ENCODE measurements at places on chromosomes 16 and 17.

- DNase-seq: peak; percentile 64
Observed at GRCh38 chr16:89246903-89247733, 29.6 kb downstream of the ZNF778 start.

GRCh38 chr16:81956213-81956948 is 54.9 kb downstream of the SDR42E1 start:
- DNase-seq: no peak

DNA sequence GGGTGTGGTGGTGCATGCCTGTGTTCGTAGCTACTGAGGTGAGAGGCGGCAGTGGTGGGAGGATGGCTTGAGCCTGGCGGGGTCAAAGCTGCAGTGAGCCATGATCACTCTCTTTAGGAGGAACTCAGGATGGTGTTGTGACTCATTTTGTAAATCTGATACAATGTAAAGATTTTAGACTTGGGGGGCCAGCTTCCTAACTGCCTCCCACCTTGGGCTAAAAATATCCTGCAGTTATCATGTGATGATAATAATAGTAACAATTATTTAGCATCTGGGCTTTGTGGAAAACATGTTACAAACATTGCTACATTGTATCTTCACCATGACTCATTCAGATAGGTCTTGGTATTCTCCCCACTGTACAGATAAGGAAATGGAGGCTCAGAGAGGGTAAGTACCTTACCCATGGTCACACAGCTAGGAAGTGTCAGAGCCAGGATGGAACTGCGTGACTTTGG is 7.4 kb downstream of the CTNS start:
- no peak for DNase-seq

GRCh38 chr17:8941520-8941919 is 24.0 kb downstream of the PIK3R5 start:
- DNase-seq: no peak

GRCh38 chr17:59327121-59327980 is 4.1 kb upstream of the YPEL2 start:
- no peak for DNase-seq

GRCh38 chr16:87310610-87311009 is 6.6 kb downstream of the C16orf95 start:
- DNase-seq: no peak

- no peak for DNase-seq
Observed at GRCh38 chr17:80970762-80971703, 20.6 kb upstream of the CHMP6 start.

DNA sequence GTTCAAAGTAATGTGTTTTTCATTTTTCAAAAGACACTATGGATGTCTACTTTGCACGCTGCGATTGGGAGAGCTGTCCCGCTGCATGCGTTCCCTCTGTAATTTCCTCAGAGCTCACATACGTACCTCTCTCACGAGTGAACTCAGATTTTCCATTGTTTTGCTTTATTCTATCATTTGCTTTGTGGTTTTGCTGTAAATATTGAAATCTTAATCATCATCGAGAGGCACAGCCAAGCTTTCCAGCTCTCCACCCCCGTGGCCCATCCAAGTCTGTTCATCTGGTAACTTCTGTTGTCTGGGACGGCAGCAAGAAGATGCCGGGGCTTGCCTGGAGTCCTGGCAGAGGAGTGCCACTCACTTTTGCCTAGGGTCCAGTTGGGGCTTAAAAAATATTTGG is 21.1 kb downstream of the TMC6 start:
- DNase-seq: no peak

DNA sequence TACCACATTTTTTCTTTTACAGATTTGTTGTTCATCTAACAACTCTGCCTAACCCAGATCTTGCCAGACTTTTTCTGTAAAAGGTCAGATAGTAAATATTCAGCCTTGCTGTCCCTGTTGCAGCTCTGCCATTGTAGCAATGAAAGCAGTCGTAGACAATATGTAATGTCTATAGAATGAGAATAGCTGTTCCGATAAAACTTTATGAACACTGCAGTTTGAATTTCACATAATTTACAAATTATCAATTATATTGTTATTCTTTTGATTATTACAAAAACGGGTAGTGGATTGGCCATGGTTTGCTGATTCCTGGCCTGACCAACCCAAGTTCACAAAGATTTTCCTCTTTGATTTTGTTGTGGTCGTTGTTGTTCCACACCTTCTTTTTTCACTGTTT is 2.9 kb downstream of the LRRC37B start:
- DNase-seq: no peak

DNA sequence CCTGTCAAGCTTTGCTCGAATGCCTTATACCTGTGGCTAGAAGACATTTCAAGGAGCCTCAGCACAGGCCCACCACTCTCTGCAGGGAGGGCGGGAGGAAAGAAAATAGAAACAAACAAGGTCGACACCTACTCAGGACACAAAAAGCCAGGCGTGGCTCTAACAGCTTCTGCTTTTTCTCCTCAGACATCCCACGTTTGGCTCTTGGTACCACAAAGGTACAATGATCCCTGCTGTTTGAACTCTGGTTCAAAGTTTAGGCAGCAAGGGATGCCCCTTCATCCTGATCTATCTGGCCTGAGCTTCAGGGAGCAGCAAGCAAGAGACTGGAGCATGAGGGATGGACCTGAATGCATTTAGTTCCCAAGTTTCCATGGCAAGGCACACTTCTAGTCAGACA is 57.1 kb downstream of the CREBBP start:
- no peak for DNase-seq

DNA sequence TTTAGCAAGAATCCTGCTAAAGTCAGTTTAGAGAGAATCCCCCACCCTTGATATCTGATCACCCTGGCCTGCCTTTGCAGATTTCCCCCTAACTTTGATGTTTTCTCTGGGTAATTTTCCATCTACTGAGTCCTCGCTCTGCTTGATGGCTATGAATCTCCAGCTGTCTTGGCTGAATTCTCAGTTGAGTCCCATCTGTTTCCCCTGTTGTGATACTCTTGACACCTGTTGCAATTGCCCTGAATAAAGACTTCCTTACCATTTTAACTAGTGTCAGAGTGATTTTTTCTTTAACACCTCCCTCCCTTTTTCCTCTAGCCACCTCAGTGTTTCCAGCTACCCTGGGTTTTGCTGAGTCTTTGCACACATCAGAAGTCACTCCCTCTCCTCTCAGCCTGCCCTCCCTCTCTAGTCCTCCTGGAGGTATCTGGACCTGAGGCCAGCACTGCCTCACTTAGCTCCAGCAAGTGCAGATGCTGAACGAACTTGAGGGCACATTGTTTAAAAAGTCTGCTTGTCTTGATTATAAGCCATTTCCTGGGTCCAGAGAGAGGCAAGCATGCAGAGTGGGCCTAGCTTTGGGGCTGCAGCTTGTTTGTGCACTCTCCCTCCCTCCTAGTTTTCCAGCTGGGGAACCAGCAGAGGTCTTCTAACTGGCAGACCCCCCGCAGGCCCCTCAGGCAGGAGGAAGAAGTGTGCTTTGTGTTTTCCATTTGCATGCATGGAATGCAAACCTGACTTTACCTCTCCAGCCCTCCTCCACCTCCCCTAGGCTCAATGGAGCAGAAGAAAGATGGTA is 33.2 kb downstream of the SPACA3 start:
- no peak for DNase-seq

DNA sequence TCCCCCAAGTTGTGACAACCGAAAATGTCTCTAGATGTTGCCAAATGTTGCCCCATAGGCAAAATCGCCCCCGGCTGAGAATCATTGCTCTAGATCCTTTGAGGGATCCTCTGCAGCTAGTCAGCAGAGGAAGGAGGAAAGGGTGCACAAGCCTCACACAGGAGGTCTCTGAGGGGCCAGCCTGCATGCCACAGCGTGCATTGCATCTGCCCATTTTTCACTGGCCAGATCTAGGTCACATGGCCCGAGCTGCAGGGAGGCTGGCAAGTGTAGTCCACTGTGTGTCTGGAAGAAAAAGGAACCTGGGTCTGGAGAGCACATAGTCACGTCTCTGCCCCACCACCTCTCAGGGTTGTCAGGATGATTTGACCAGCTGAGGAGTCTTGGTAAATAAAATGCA is 138.2 kb downstream of the CCT6B start:
- DNase-seq: no peak

- DNase-seq: no peak
Observed at GRCh38 chr17:31494259-31495021, 103.0 kb downstream of the RAB11FIP4 start.

DNA sequence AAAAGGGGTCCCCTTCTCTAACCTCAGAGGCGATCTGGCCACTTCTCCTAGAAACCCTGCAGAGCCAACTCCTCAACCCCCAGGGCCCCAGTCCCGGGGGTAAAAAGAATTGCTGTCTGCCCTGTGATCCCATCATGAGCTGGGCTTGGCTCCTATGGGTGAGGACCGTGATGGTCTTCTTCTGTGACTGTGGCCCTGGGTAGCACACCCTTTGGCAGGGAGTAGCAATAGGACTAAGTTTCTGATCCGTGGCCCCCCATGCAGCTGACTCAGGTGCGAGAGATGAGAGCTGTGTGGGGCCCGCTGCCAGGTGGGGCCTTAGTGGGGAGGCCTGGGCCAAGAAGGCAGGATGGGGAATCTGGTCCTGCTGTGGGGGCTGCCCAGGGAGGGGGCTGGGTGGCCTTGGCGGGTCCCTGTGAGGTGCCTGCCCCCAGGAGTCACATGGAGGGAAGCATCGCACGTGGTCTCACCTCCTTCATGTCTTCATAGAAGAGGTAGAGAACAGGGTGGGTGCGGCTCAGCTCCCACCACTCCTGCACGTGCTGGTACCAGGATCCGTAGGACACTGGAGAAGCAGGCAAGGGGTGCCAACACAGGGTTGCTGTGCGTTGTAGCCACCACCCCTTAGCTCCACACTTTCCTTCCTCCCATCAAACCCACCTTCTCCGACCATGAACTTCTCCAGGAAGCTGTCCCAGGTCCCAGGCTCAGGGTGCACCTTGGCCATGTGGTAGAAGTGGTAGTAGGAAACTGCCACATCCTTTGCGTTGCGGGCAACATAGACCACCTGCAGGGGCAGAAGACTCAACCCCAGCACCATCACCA is 3.3 kb downstream of the SULT1A1 start:
- no peak for DNase-seq

GRCh38 chr16:84194470-84195200 is 3.7 kb downstream of the ADAD2 start:
- no peak for DNase-seq

GRCh38 chr17:77407321-77408277 is 266.8 kb downstream of the SEC14L1 start:
- no peak for DNase-seq

DNA sequence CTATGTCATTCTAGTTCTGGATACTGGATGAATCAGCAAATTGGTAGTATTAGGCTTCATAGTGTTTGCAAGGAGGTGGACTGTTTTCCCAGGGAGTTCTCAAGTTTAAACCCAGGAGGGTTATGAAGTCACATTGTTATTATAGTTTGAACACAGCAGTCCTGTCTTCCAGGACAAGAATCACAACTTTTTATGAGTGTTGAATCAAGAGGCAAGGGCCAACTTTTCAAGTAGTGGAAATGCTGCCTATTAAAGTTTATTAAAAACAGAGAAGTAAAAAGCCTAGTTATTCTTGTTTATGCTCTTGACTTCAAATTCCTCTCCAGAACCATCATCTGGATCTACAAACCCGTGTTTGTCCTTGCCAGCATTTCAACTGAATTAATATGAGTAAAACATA is 86.3 kb upstream of the GOT2 start:
- DNase-seq: no peak

DNA sequence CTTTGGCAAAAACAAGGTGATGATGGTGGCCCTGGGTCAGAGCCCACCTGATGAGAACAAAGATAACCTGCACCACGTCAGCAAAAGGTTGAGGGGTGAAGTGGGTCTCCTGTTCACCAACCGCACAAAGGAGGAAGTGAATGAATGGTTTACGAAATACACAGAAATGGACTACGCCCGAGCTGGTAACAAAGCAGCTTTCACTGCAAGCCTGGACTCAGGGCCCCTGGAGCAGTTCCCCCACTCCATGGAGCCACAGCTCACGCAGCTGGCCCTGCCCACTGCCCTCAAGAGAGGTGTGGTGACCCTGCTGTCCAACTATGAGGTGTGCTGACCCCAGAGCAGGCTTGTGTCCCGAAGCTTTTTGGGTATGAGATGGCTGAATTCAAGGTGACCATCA is 29.7 kb upstream of the DLX4 start:
- no peak for DNase-seq

GRCh38 chr17:49775546-49776260 is 11.8 kb upstream of the FAM117A start:
- DNase-seq: no peak

DNA sequence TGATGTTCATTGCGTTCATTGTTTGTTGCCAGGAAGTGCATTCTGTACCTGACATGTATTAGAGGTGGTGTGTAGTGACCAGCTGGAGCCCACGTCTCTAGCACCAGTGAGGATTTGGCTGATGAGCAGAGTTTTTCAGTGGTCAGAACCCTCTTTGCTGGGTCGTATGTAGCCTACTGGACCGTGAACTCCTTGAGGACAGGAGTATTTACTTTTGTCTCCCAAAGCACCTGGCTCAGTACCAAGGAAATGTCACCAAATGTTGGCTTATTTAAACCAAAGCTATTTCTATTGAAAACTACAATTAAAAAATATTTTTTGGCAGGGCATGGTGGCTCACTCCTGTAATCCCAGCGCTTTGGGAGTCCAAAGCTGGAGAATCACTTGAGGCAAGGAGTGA is 262.7 kb downstream of the SNX29 start:
- no peak for DNase-seq

DNA sequence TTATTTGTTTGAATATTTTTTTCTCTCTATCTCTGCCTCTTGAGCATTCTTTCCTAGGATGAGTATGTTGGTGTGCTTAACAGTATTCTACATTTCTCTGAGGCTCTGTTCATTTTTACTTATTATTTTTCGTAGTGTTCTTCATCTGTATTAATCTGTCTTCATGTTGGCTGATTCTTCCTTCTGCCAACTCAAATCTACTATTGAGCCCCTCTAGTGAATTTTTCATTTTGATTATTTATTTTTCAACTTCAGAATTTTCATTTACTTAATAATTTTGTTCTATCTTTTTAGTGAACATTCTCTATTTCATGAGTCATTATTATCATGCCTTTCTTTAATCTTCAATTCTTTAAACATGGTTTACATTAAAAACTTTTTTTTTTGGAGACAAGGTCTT is 3.2 kb upstream of the ST6GALNAC1 start:
- DNase-seq: no peak

- no peak for DNase-seq
Observed at GRCh38 chr17:79997011-79997660, 38.5 kb downstream of the TBC1D16 start.

GRCh38 chr16:11249233-11250061 is 6.6 kb downstream of the SOCS1 start:
- DNase-seq: no peak

DNA sequence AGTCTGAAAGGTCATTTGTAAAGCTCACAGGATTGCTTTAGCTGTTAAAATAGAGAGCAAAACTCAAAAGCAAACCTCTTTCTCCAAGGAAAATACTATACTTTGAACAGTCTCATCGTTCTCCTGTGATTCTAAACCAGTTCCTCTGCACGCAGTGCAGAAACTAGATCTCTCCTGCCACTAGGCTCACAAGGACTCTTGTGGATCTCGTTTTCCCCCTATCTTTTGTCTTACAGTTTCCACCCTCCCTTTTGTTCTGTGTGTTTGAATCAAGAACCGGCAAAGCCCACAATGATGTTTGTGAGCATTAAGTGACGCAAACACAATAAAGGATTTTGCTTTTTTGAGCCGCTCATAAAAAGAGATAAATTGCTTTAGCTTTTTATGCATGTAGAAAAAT is 1103.5 kb upstream of the RBFOX1 start:
- DNase-seq: no peak

- peak; percentile 94 for DNase-seq
Observed at GRCh38 chr16:24909856-24910255, 64.1 kb downstream of the SLC5A11 start.

Data from D721Med (cell line).